ENCODE measurements at places on chromosomes 2 and 18. TPM values are rescaled to one million over a fixed set of nuclear protein-coding genes. Genes with fewer than 3 reads are reported as not detected.

GRCh38 chr18:6362559-6363129 lies 52.1 kb downstream of the L3MBTL4 start:
- peaks cover 20% of the 10 kb centered on the region for H3K4me1 ChIP-seq
- no peaks in the 10 kb centered on the region for H3K36me3 ChIP-seq
- no peaks in the 10 kb centered on the region for H3K27me3 ChIP-seq

DNA sequence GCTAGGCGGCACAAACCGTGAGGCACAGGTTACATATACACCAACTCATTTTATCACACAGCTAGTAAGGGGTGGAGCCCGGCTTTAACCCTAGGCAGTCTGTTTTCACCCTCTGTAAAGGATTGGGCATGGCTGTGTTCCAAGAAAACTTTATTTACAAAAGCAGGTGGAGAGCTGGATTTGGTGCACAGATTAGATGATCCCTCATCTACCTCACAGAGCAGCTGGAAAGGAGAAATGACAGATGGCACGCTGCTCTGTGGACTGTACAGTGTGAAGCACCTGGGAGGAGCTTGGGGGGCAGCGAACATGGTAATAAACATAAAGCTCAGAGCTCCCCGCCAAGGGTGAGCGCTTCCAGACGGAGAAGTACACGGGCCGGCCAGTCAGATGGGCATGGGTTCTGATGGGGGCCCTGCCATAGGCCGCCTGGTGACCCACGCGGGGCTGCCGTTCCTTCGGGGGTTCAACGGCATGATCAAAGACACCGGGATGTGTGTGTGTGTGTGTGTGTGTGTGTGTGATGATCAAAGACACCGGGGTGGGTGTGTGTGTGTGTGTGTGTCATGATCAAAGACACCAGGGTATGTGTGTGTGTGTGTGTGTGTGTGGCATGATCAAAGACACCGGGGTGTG lies 862 bp upstream of the TMEM177 start:
- H3K4me3 ChIP-seq = no peak overlapping the region
- H3K27ac ChIP-seq = no peak overlapping the region
- no peak for DNase-seq
- no peaks in the 10 kb centered on the region for H3K4me1 ChIP-seq

DNA sequence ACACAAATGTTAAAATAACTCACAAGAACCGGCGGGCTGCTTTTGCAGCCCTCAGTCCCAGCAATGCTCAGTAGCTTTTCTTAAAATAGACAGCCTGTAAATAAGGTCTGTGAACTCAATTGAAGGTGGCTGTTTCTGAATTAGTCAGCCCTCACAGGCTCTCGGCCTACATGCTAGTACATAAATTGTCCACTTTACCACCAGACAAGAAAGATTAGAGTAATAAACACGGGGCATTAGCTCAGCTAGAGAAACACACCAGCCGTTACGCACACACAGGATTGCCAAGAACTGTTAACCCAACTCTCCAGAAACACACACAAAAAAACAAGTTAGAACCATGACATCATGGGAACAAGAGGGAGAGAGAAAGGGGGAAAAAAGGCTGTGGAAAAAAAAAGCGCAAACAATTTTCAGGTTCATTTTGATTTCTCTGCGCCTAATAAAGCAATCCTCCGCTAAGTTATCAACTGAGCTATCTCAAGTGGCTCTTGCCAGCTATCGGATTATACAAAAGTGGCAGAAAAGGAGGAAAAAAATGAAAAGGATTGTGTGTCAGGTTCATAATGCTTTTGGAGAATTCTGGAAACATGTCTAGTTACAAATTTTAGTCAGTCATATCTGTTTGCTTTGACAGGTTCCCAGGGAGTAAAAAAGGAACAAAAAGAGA lies 89.1 kb downstream of the ZEB2 start:
- DNase-seq = peak; percentile 76
- no peak overlapping the region for H3K4me3 ChIP-seq
- no peaks in the 10 kb centered on the region for H3K36me3 ChIP-seq
- no peaks in the 10 kb centered on the region for H3K27me3 ChIP-seq

GRCh38 chr18:58458304-58458703 lies 170.6 kb downstream of the ALPK2 start:
- H3K36me3 ChIP-seq = no peaks in the 10 kb centered on the region
- no peak overlapping the region for H3K4me3 ChIP-seq
- H3K27me3 ChIP-seq = no peaks in the 10 kb centered on the region
- DNase-seq = no peak

- H3K27ac ChIP-seq = no peak overlapping the region
- no peaks in the 10 kb centered on the region for H3K36me3 ChIP-seq
- peaks cover 7% of the 10 kb centered on the region for H3K4me1 ChIP-seq
- H3K27me3 ChIP-seq = no peaks in the 10 kb centered on the region
- DNase-seq = peak; percentile 9
Measured at GRCh38 chr2:165889158-165889557, 64.4 kb downstream of the TTC21B start.

- H3K36me3 ChIP-seq = peaks cover 21% of the 10 kb centered on the region
- H3K27ac ChIP-seq = no peak overlapping the region
- no peak for DNase-seq
- H3K27me3 ChIP-seq = no peaks in the 10 kb centered on the region
Measured at GRCh38 chr2:241720099-241720498, 14.3 kb upstream of the D2HGDH start.

- no peak for DNase-seq
- H3K4me3 ChIP-seq = no peak overlapping the region
- no peaks in the 10 kb centered on the region for H3K4me1 ChIP-seq
Measured at GRCh38 chr2:17296686-17297085, 221.6 kb downstream of the RAD51AP2 start.

DNA sequence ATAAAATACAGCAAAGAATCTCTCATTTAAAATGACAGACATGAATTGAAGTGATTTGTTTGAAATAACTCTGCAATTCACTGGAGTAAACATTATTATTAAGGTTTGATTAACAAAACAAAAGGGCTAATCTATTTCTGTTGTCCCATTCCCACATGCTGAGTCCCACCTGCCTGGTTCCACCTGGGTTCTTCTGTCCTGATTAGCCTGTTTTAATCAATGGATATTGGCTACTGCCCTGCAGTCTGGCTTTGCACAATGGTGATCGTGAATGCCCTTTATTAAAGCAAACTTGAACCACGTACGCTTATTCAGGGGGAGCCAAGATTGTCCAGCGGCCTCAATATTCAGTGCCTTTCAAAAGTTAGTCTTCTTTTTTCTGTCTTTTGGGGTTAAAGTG lies 72.8 kb upstream of the CDH19 start:
- DNase-seq = no peak
- H3K27ac ChIP-seq = no peak overlapping the region
- no peak overlapping the region for H3K4me3 ChIP-seq
- H3K36me3 ChIP-seq = no peaks in the 10 kb centered on the region

GRCh38 chr2:109444916-109445315 lies 168.8 kb downstream of the SEPTIN10 start:
- H3K27me3 ChIP-seq = no peaks in the 10 kb centered on the region
- H3K36me3 ChIP-seq = no peaks in the 10 kb centered on the region
- no peak overlapping the region for H3K27ac ChIP-seq
- H3K4me3 ChIP-seq = no peak overlapping the region
- H3K4me1 ChIP-seq = no peaks in the 10 kb centered on the region
- no peak for DNase-seq

DNA sequence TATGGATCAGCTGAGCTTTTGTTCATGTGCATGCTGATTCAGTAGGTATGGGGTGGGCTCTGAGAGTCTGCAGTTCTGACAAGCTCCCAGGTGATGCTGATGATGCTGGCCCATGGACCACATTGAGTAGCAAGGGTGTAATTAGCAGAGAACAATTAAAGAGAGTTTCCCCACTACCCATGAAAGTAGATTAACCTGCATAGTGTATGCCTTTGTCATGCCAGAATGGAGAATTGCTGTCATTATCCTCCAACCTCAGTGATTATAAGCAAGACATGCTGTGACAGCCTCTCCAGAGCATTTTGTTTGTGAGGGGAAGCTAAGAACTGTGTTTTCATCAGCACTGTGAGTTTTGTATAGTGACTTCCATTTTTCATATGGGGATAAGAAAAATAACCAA lies 59.5 kb upstream of the LYPD1 start:
- no peak for DNase-seq
- H3K36me3 ChIP-seq = no peaks in the 10 kb centered on the region
- no peaks in the 10 kb centered on the region for H3K27me3 ChIP-seq
- no peak overlapping the region for H3K27ac ChIP-seq
- no peak overlapping the region for H3K4me3 ChIP-seq

DNA sequence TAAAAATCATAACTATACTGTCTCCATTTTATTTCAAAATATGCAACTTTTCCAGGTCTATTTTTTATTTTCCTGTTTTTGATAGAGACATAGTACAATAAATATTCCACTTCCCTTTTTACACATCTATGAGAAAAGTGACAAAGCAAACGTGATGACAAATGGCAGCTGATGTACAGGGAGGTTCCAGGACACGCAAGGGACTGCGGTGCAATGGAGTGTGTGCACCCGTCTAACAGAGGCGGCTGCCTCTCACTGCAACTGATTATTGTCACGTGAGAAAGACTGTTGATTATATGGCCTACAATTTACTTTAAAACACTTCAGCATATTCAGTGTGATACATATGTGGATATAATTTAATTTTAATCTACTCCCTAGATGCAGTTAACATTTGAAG lies 142.6 kb downstream of the LRRC30 start:
- H3K27ac ChIP-seq = no peak overlapping the region
- DNase-seq = no peak
- H3K27me3 ChIP-seq = no peaks in the 10 kb centered on the region
- no peaks in the 10 kb centered on the region for H3K36me3 ChIP-seq
- no peaks in the 10 kb centered on the region for H3K4me1 ChIP-seq

DNA sequence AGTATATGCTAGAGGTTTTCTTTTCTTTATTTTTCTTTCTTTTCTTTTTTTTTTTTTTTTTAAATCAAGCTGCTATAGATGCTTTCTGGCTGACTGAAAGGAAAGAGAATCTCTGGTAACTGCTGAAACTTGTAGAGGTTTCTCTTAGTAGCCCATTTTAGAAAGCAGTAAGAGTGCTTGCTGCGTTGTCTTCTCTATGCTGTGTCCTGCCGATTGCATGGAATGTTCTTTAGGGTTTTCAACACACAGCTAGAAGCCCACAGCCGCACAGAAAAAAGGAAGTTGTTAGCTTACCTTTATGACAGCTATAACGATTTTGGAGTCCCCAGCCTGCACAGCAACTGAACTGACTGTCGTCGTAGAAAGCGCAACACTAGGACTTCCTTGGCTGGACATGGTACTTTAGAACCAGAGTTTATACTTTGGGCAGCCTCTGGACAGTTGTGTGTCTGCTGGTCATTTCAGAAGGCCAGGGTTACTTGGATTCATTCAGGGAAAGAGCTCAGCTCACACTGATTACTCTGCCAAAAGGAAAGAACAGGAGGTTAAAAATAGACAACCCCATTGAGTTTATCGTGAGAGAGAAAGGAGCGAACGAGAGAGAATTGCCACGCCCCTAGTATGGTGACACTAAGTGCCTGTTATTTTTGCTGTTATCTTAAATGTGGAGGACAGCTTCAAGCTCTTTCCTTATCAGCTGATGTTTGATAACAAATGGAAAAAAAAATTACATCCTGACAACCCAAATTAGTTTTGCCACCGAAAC lies at the start of gene CCDC141:
TSS of gene CCDC141 (minus strand) at position 592 of the 766 bp plus-strand sequence. CDS start at position 396, 196 bp downstream.
- H3K4me3 ChIP-seq = peak within 1 kb of the TSS; percentile 94
- H3K27ac ChIP-seq = peak within 1 kb of the TSS; percentile 99
- no peaks in the 10 kb centered on the region for H3K27me3 ChIP-seq
- peak; percentile 16 for DNase-seq
- peaks cover 19% of the 10 kb centered on the region for H3K36me3 ChIP-seq

DNA sequence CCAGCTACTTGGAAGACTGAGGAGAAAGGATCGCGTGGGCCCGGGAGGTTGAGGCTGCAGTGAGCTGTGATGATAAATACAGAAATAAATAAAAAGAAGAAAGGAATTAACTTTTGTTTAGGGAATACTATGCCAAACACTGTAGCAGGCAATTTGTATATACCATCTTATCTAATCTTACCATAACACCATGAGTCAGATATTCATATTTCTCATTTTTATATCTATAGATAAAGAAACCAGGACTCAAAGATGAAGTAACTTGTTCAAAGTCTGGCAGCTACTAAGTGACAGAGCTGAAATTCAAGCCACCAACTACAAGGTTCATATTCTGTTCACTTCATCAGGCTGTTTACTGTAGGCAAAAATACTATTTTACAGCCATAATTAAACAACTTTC lies 119.2 kb upstream of the SLC39A10 start:
- H3K4me1 ChIP-seq = peaks cover 25% of the 10 kb centered on the region
- H3K4me3 ChIP-seq = no peak overlapping the region
- no peaks in the 10 kb centered on the region for H3K36me3 ChIP-seq
- H3K27ac ChIP-seq = no peak overlapping the region
- H3K27me3 ChIP-seq = no peaks in the 10 kb centered on the region

GRCh38 chr2:6358985-6359384 lies 506.7 kb downstream of the CMPK2 start:
- H3K4me3 ChIP-seq = no peak overlapping the region
- H3K27ac ChIP-seq = no peak overlapping the region
- H3K27me3 ChIP-seq = no peaks in the 10 kb centered on the region
- no peak for DNase-seq
- H3K36me3 ChIP-seq = no peaks in the 10 kb centered on the region
- H3K4me1 ChIP-seq = no peaks in the 10 kb centered on the region

- H3K27ac ChIP-seq = no peak overlapping the region
- H3K36me3 ChIP-seq = no peaks in the 10 kb centered on the region
- H3K4me1 ChIP-seq = no peaks in the 10 kb centered on the region
Measured at GRCh38 chr18:47748093-47748796, 182.2 kb downstream of the SMAD2 start.

DNA sequence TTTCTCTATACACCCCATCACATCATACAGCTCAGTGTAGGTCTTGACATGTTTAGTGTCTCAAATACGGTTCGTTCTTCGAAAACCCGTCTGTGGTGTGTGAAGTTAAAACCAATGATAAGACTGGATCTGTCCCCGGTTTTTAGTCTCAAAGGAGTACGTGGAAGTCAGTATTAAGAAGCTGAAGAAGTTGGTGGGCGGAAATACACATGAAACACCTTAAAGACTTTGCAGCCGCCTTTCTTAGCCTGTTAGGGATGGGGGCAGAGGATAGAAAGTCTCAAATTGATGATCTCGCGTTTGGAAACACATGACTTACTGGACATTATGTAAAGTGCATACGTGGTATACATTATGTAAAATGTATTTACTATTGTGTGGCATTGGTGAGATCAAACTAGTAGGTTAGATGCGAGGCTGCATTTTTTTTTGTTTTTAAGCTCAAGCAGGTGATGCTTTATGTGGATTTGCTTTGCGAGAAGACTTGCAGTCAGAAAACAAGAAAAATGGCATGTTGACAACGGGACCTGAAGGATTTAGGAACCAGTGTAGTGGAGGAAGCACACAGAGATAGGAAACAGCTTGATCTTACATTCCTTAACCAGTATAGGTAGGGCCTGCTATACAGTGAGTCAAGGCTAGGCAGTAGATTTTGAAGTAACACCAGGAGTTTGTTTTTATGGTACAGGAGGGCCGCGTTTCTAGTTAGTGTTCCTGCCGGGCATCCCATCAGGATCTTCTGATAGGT lies 1.2 kb downstream of the CNOT11 start:
- H3K4me1 ChIP-seq = peaks cover 10% of the 10 kb centered on the region
- H3K36me3 ChIP-seq = peaks cover 5% of the 10 kb centered on the region
- H3K4me3 ChIP-seq = peak overlapping the region; percentile 91
- no peak for DNase-seq
- H3K27ac ChIP-seq = peak overlapping the region; percentile 96

- no peaks in the 10 kb centered on the region for H3K27me3 ChIP-seq
- H3K4me3 ChIP-seq = no peak overlapping the region
- no peaks in the 10 kb centered on the region for H3K36me3 ChIP-seq
Measured at GRCh38 chr2:82278416-82278815, 1973.9 kb upstream of the LRRTM1 start.

- H3K4me1 ChIP-seq = no peaks in the 10 kb centered on the region
- DNase-seq = peak; percentile 10
- H3K27ac ChIP-seq = no peak overlapping the region
- H3K27me3 ChIP-seq = no peaks in the 10 kb centered on the region
- no peak overlapping the region for H3K4me3 ChIP-seq
- no peaks in the 10 kb centered on the region for H3K36me3 ChIP-seq
Measured at GRCh38 chr2:189254268-189254883, 74.8 kb upstream of the COL5A2 start.

RUFY4 gene
- not detected for total RNA-seq

ALK gene
- total RNA-seq = 0.88 TPM

RNU2-63P gene
- total RNA-seq = not detected
